Activated T-cell treated with anti-CD3 and anti-CD28 coated beads, Interleukin-2, amount 50 U/mL, for 72 hours (primary cell): ENCODE measurements at places on chromosomes 16 and 17.

GRCh38 chr16:86918637-86919036, 340.3 kb downstream of the FOXL1 start:
- DNase-seq = no peak

GRCh38 chr17:63463771-63464170, 13.1 kb upstream of the ACE start:
- DNase-seq = no peak

- no peak for DNase-seq
Observed at GRCh38 chr16:8571061-8571596, 19.2 kb downstream of the TMEM114 start.

DNA sequence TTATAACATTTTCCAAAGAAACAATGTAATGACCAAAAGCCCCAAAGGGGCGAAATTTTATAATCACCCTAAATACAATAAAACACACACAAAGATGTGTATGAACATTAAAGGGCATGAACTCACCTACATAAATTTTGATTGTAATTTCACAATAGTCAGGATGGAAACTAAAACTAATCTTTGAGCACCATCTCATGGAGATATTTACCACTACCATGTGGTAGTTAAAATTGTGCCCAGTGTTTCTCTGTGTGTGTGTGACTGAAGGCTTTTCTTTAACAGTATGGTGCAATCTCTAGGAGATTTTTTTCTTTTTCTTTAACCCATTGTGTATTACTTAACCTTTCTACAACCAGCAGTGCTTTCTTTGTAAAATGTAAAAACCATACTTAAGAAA, 19.7 kb upstream of the MEIOC start:
- no peak for DNase-seq

GRCh38 chr17:82118815-82119380, 20.9 kb upstream of the FASN start:
- no peak for DNase-seq

GRCh38 chr17:83196024-83196365, 116.6 kb downstream of the METRNL start:
- no peak for DNase-seq

GRCh38 chr16:66706506-66706880, 9.9 kb upstream of the CMTM4 start:
- no peak for DNase-seq

DNA sequence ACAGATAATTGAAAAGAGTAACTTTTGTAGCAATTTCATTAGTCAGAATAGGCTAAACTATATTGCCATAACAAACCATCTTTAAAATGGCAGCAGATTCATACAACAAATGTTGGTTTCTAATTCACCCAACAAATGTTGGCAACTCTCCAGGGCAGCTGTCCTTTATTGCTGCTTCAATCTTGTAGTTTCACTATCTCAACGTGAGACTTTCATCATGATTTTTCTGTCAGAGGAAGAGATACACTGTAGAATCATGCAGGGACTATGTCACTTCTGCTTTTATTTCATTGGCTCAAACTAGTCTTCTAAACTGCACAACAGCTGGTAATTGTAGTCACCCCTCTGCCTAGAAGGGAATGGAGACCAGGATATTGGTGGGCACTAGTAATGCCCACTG, 174.2 kb downstream of the TANC2 start:
- peak; percentile 25 for DNase-seq

DNA sequence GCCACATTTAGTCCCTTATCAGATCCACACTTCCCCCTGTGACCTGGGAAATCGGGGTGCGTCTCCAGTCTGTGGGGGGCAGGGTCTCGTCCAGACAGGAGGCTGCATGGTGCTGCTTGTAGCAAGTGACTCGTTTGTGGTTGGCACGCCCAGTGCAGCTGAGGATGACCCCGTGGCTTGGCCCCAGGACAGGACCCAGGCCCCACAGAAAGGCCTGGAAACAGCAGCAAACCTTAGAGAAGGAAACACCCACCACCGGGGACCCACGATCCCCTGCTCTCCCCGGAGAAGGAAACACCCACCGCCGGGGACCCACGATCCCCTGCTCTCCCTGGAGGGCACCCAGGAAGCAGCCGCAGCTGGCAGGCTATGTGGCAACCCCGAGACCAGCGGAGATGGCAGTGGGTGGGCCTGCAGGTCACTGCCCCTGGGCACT, 8.2 kb upstream of the C16orf95 start:
- DNase-seq = no peak

GRCh38 chr16:57859331-57859730, 57.0 kb upstream of the KIFC3 start:
- DNase-seq = no peak

- DNase-seq = no peak
Observed at GRCh38 chr17:43142153-43142552, 17.0 kb upstream of the BRCA1 start.

GRCh38 chr16:82157836-82158235, 12.2 kb downstream of the MPHOSPH6 start:
- no peak for DNase-seq

GRCh38 chr17:30956764-30957374, 14.0 kb upstream of the RNF135 start:
- no peak for DNase-seq

- no peak for DNase-seq
Observed at GRCh38 chr16:85146922-85147651, 34.8 kb upstream of the CIBAR2 start.

- no peak for DNase-seq
Observed at GRCh38 chr16:17628983-17629382, 158.2 kb upstream of the XYLT1 start.

DNA sequence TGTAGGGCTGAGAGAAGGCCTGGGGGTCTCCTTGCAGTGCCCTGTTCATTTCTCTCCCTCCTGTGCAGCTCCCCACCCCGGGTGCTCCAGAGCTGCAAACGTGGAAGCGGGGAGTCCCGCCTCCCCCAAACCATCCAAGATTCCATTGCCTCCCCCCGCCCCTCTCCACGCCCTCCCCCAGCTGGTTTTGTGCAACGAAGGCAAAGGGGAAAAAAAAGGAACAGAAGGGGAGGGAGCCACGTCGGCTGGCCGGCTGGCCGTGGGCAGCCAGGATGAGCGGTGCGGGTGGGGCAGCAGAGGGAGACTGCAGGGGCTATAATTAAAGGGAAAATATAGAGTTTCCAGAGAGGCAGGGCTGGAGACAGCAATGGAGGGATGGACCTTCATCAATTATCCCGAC, 1.7 kb upstream of the COL1A1 start:
- no peak for DNase-seq

GRCh38 chr17:82107341-82107860, 9.4 kb upstream of the FASN start:
- no peak for DNase-seq

DNA sequence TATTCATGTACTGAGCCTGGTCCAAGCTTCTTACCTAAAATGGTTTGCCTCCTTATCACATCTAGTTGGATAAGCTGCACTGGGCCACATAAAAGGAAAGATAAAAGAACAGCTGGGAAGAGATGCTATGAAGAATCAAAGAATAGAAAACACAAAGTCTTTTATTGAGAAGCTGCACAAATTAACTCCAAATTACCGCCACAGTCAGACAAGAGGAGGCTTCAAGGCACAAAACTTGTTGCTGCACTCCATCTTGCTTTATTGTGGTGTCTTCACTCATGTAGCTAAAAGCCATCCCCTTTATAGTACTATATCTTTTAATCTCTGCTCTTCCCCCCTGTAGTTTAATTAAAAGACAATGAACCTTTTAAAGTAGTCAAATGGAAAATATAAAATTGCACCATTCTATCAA, 330.6 kb upstream of the PMFBP1 start:
- no peak for DNase-seq

DNA sequence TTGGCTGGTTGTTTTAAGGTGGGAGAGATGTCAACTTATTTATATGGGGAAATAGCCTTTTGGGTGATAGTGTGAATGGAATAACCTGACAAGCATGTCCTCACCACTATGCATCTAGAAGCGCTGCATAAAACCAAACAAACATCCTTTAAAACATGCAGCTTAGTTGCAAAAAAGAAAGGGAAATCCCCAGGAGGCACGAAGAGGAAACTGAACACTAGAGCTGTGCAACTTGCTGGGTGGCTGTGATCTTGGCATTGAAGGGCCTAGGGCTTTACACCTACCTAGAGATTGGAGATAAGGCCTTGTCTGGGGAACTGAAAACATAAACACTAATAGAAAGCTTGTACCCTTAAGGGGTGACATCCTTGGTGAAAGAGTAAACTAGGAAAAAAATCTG, 7.3 kb downstream of the C16orf54 start:
- peak; percentile 45 for DNase-seq

DNA sequence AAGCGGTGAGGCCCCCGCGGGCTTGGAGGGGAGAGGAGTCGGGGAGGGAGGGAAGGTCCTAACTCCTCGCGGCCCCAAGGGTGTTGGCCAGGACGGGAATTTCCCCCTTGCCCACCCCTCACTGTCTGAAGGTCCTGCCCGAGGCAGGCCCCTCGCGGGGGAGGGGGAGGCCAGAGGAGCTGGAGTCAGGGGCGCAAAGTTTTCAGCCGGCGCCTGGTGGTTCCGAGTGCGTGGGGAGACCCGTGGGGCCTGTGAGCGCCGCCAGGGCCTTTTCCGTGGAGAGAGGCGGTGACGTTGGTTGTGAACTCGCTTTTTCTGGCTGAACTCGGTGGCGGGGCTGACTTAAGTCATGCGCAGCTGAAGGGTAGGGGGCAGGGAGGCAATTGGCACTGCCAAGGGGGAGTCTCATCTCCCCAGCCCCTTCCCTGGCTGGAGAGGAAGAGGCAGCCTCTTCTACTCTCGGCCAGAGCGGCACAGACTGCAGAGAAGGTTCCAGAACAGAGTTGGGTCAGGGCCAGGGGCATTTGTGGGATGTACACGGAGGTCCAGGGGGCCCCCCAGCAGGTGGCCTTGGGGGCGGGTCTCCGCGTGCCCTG, 1.5 kb downstream of the CACNA1H start:
- no peak for DNase-seq

- no peak for DNase-seq
Observed at GRCh38 chr16:53018834-53019416, 33.8 kb downstream of the CHD9NB start.

- DNase-seq = no peak
Observed at GRCh38 chr16:70687102-70687511, 1.3 kb upstream of the MTSS2 start.

GRCh38 chr17:78357672-78358537, 2.0 kb downstream of the SOCS3 start:
- peak; percentile 41 for DNase-seq

DNA sequence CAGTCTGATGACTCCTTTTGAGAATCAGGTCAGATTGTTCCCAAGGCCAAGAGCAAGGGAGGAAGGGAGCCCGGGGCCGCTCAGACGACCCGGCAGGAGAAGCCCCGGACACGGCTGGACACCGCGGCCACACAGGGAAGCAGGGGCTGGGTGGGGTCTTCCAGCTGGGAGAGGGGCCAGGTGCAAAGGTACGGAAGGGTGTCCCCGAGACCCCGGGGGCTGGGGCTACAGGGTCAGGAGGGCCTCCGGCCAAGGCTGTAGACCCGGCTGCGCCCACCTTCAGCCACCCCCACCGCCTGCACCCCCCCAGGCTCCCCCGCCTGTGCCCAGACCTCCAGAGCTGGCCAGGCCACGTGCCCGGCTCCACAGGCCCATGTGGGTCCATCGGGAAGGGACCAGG, 21.9 kb upstream of the C1QTNF8 start:
- no peak for DNase-seq

- DNase-seq = peak; percentile 56
Observed at GRCh38 chr17:41338961-41339485, 11.6 kb downstream of the KRT33A start.

GRCh38 chr16:68401871-68402747, 46.2 kb downstream of the SMPD3 start:
- peak; percentile 41 for DNase-seq

DNA sequence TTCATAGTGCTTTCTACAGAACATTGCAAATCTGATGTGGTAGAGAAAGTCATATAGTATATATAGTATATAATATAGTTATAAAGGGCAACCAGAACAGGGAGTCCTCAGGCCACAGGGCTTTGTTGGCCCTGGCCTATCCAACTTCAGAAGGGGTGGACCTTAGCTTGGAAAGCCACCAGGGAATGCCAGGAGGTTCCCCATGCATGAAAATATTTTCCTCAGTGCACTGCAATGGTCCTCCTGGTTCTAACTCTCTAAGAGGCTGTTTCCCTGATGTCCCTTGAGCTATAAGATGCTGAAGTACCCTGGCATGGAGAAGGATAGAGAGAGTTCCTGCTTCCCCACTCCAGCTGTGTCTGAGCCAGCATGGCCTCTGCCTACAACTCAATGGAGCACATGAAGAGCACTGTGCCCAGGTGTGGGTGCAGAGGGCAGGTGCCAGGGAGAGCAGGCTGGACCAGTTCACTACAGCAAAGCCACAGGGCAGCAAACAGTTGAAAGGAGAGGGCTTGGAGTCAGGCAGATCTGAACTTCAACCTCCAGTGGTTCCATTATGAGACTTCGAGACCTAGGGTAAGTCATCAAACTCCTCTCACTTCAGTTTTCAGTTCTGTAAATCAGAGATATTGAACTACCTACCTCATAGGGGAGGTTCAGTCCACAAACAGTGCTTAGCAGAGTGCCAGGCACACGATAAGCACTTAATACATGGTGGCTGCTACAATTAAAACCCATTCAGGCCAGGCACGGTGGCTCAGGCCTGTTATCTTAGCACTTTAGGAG, 183.1 kb downstream of the SALL1 start:
- DNase-seq = no peak

- peak; percentile 91 for DNase-seq
Observed at GRCh38 chr17:2054512-2055291, at the start of gene HIC1. Gene HIC1, plus strand, starts transcription at chr17:2055103. Its CDS starts 1,588 bp downstream, at chr17:2056691.

GRCh38 chr16:7887316-7887715, 554.7 kb downstream of the RBFOX1 start:
- no peak for DNase-seq

DNA sequence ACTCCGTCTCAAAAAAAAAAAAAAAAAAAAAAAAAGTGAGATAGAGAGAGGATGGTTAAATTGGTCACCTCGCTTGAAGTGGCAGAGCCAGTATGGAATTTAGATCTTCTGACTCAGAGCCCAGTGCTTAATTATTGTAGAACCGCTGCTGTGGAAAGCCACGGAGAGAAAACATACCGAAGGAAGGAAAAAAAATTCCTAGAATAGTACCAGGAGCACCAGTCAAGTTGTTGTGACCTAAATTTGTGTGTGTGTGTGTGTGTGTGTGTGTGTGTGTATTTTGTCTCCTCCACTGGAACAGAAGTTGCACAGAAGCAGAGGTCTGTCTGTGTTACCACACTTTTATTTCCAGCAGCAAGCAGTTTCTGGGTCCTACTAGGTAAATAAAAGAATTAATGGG, 10.6 kb upstream of the NUP85 start:
- DNase-seq = no peak

DNA sequence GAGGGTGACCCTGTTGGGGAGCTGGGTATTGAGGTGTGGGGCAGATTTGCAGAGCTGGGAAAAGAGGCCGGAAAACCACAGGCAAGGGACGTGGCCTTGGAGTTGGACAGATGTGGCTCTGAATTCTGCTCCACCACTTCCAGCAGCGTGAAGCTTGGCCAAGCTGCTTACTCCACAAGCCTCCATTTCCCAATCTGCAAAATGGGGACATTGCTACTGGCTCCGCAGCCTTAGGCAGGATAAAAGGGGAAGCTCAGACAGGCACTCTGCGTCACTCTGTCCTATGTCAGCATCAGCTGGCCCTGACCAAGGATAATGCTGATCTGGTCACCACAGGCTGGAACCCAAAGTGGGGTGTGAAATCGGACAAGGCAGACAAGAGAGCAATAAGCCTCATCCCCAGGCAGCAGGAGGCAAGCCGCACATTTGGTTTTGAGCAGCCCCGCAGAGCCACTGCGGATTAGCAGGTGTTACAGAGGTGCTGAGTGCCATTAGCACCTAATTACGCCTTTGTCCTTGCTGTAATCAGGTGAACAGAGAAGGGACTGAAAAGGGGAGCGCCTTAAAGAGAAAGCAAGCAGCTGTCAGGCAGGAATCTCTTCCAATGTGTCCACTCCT, 54.8 kb downstream of the SDK2 start:
- DNase-seq = no peak
